ENCODE measurements at places on chromosomes 2 and 18.

- no peak for DNase-seq
Observed at GRCh38 chr18:76985951-76986236, 146.7 kb downstream of the MBP start.

DNA sequence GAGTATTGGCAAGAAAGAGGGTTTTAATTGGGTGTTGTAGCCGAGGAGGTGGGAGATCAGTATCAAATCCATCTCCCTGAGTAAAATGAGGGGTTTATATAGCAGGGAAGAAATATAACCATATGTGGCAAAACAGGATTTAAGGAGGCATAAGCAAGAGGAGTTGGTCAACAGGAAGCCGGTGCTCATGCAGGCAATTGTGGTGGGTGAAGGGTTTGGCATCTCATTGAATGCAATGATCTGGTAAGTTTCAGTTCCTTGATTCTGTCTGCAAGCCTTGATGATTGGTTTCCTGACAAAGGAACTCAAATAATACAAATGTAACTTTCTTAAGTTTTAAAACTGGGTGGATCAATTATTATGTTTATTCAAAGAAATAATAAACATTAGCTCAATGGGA is 564.4 kb upstream of the LINC00305 start:
- DNase-seq: no peak

GRCh38 chr18:51461956-51462355 is 264.5 kb upstream of the MEX3C start:
- no peak for DNase-seq

- no peak for DNase-seq
Observed at GRCh38 chr2:174970092-174970491, 35.1 kb downstream of the CHN1 start.

GRCh38 chr2:73297151-73297559 is 3.8 kb upstream of the EGR4 start:
- no peak for DNase-seq

- DNase-seq: no peak
Observed at GRCh38 chr2:84940831-84941412, 30.0 kb upstream of the KCMF1 start.

Data from kidney capillary endothelial cell (primary cell).